ENCODE measurements at places on chromosomes 1 and 21.

DNA sequence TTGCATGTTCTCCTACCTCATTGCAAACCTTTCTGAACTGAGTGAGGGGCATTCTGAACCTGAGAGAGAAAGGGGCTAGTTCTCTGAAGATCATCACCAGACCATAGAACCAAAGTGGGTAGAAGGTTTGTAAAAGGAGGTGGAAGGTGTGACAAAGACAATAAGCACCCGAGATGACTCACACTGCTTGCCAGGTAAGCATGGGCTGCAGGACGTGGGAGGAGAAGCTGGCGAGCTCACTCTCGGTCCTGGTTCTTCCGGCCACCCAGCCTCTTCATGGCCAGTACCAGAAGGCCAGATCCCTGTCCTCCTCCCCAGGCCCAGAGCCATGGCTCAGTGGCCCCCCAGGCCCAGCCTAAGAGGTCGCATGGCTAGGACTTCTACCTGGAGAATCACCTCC is 128.3 kb downstream of the TMEM53 start:
- no peak for DNase-seq

GRCh38 chr21:19034041-19034440 is 630.5 kb upstream of the TMPRSS15 start:
- DNase-seq: no peak

- DNase-seq: no peak
These were observed 15.9 kb upstream of the PIK3R3 start for GRCh38 chr1:46148318-46148717.

GRCh38 chr1:77126307-77126706 is 92.9 kb downstream of the PIGK start:
- DNase-seq: peak; percentile 87

- DNase-seq: no peak
These were observed 61.0 kb upstream of the ADARB1 start for GRCh38 chr21:45013260-45013841.

DNA sequence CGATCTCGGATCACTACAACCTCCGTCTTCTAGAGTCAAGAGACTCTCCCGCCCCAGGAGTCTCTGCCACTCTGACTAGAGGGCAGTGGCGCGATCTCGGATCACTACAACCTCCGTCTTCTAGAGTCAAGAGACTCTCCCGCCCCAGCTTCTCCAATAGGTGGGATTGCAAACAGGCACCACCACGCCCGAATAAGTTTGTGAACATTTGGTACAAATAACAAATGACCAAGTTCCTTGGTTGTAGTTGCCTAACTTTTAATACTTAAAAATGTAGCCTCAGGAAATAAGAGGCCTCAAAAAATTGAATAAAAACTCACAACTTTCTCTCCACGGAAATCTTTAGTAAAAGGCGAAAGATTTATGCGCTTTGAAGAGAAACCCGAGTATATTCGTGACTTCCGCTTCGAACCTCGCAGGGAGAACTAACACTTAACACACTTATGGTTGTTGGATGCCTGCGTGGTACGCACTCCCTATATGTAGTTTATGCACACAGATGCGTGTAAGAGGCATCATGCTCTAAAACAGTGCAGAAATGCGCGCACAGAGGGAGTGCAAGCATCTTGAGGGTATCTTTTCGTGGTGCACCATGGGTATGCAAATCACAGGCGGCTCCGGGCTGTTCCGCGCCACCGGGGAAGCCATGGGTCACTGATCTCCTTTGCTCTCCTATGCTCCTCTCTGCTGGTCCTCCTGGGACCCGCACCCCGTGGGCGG is 11.4 kb downstream of the BTBD19 start:
- peak; percentile 94 for DNase-seq

- peak; percentile 31 for DNase-seq
These were observed 20.9 kb downstream of the SDC3 start for GRCh38 chr1:30887485-30888315.
